ENCODE measurements at places on chromosomes 6 and 20. TPM values are rescaled to one million over a fixed set of nuclear protein-coding genes. Genes with fewer than 3 reads are reported as not detected.

- DNase-seq, result no peak
Observed at GRCh38 chr6:100897671-100898070, 16.5 kb upstream of the ASCC3 start.

GRCh38 chr6:77986380-77987034 lies 333.7 kb downstream of the MEI4 start:
- DNase-seq, result no peak

GRCh38 chr6:136532030-136532429 lies 18.2 kb downstream of the MAP7 start:
- no peak for DNase-seq

DNA sequence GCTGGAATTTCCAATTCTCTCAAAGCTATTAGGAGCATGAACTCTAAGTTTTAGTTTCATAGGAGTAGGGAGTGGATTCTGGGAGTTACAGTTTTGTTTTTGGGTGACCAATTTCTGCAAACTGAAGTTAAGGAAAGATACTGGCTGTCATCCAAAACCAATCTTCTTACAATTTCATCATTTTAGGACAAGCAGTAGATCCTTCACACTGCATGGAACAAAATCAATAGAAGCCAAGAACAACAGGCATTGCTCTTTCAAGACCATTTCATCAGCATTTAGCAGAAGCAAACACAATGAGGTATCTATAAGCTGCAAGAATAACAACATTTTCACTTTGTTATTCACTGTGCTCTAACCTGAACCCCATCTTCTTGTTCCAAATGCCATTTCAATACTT lies 173.0 kb downstream of the GMDS start:
- no peak for DNase-seq

DNA sequence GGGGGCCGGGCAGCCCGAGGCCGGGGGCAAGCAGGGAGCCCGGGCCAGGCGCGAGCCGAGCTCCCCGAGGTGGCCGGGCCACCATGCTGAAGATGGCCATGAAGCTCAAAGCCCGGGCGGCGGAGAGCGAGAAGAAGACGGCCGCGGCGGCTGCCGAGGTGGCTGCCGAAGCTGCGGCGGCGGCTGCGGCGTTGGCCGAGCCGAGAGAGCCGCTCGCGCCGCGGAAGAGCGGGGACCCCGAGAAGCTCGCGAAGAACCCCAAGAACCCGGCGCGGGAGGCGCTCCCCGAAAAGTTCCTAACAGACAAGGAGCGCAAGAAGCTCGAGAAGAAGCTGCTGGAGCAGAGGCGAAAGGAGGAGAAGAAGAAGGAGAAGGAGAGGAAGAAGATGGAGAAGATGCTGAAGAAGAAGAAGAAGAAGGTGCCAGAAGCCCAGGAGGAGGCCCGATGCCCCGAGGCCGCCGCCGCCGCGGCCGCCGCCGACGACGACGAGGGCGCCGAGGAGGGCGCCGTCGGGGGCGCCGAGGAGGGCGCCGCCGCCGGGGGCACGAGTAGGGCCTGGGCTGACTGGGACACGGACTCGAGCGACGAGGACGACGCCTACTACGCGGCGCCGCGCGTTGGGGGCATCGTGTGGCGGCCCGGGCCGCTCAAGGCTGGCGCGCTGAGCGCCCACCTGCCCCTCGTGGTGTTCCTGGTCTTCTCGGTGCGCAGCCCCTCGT lies 37.4 kb downstream of the GNAS start:
- DNase-seq, result peak; percentile 77

DNA sequence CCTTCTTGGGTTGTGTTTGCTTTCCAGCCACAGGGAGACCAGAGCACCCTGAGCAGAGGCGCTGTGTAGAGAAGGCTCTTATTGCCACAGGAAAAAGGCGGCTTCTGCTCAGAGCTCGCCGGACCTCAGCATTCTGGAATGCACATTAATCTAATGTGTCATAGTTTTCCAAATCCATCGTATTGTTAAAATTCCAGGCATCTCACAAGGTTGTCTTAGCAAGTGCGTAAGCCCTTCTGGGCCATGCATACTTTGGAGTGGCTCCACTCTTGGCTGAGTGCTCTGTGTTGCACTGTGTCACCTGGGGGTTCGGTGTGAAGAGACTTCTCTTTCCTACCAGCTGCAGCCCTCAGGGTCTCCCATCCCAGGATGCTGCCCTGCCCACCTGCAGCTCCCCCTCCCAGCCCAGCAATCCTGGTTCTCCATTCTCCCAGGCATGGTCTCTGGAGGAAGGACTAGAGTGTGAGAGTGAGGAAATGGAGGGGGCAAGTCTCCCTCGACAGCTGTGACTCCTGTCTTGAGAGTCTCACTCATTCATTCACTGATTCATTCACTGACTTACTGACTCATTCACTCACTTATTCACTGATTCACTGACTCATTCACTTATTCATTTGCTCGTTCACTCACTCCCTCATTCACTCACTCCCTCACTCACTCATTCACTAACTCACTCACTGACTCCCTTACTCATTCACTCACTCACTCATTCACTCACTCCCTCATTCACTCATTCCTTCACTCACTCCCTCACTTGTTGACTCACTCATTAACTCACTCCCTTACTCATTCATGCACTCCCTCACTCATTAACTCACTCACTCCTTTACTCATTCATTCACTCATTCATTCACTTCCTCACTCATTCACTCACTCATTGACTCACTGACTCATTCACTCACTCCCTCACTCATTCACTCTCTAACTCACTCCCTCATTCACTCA lies 83.7 kb upstream of the MPC1 start:
- DNase-seq, result no peak

- DNase-seq, result no peak
Observed at GRCh38 chr6:14696367-14696766, 549.5 kb upstream of the JARID2 start.

GRCh38 chr6:130788954-130789353 lies 38.3 kb upstream of the SMLR1 start:
- peak; percentile 20 for DNase-seq

- DNase-seq, result no peak
Observed at GRCh38 chr20:62088258-62089127, 22.8 kb upstream of the TAF4 start.

- no peak for DNase-seq
Observed at GRCh38 chr6:160259143-160259425, 463 bp upstream of the SLC22A2 start.

DNA sequence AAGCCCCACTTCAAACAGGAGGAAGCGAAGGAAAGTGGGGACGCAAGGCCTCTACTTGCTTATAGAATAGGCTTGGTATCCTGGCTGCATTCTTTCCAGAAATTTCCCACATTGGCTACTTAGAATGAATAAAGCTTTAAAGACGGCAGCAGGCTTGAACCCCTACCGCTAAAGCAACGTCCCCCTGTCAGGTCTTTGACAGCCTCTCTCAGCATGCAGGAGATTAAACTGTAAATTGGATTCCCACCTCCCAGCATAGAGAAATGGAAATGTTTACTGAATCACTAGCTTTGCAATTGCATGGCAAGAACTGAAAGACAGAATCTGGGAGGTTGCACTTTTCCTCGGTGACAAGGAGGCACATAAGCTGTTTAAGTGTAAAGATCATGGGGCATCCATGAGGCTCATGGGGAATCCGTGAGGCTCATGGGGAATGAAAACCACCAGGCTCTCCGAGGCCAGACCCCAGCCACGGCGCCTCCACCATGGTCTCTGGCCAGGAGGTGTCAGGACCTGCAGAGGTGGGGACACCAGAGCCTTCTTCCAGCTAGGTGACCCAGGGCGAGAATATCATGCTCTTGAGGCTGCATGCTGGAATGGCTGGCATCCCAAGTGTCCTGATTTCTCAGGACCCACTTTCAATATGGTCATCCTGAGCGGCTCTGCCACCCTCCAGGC lies 10.3 kb downstream of the LEMD2 start:
- no peak for DNase-seq

DNA sequence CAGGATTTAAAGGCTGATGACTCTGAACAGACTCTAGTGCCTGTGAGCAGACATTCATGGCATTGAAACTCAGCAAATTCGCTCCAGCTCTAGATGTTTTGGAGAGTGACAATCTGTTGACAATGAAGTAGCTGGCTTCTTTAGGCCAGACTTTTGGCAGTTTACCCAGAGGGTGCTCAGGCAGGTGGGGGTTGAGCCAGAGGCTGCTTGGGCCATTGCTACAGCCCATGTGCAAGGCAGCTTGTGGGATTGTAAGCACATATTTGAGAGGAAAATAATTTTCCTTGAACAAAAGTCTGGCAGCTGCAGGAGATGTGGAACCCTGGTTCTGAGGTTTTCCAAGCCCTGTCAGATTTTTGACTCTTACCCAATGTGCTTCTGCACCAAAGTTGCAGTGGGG lies 311.6 kb downstream of the CDC5L start:
- no peak for DNase-seq

DNA sequence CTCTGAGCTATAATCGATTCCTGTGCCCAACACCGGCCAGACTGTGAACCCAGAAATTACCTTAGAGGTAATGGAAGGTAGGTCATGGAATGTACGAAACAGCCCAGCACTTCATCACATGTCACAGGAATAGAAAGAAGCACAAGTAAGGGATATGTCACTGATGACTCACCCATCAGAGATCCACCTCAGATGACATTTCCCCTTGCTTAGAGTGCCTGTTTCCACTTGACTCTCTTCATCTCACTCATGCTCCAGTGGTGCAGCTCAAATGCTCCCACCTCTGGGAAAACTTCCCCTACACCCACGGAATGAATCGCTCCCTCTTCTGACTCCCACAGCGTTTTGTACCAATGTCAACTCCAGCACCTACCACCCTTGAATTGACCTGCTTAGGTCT lies 381.6 kb upstream of the CNR1 start:
- DNase-seq, result no peak

GRCh38 chr6:135920689-135921088 lies 69.2 kb downstream of the PDE7B start:
- DNase-seq, result no peak

Gene LZTS3
- 11.0 TPM for total RNA-seq

Gene HMGCLL1
- 0.41 TPM for total RNA-seq

Gene SLC17A3
- not detected for total RNA-seq

Gene NKX2-2
- not detected for total RNA-seq

Gene FAM209B
- total RNA-seq, result 0.59 TPM

Gene GMPR
- total RNA-seq, result 5.1 TPM

Gene MED23
- total RNA-seq, result 26.1 TPM

Gene SMOC2
- total RNA-seq, result 0.18 TPM
